CD4-positive, alpha-beta T cell treated with Interleukin-17A for 4 hours (primary cell): ENCODE measurements at places on chromosomes 16 and 17.

- DNase-seq, result no peak
Observed at GRCh38 chr16:12098429-12099310, 122.1 kb downstream of the SNX29 start.

- DNase-seq, result no peak
Observed at GRCh38 chr16:81604960-81605383, 160.4 kb downstream of the CMIP start.

DNA sequence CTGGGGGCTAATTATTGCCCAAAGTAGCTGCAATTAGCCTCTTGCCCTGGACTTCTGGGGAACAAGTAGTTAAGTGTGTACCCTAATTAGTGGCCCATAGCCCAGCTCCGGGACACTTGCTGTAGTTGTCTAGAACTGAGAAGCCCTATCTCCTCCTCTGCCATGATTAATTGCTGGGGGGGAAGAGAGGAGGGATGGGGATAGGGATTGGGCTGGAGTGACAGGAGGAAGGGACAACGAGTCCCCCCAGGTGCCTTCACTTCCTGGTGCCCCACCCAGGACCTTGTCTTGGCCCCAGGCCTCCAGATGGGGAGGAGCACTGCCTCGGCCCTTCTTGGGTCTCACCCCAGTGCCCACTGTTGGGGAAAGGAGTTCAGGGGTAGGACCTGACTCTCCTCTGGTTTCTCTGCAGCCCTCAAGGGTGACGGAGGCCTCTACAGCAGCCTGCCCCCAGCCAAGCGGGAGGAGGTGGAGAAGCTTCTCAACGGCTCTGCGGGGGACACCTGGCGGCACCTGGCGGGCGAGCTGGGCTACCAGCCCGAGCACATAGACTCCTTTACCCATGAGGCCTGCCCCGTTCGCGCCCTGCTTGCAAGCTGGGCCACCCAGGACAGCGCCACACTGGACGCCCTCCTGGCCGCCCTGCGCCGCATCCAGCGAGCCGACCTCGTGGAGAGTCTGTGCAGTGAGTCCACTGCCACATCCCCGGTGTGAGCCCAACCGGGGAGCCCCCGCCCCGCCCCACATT, 17.4 kb downstream of the NGFR start:
- no peak for DNase-seq

DNA sequence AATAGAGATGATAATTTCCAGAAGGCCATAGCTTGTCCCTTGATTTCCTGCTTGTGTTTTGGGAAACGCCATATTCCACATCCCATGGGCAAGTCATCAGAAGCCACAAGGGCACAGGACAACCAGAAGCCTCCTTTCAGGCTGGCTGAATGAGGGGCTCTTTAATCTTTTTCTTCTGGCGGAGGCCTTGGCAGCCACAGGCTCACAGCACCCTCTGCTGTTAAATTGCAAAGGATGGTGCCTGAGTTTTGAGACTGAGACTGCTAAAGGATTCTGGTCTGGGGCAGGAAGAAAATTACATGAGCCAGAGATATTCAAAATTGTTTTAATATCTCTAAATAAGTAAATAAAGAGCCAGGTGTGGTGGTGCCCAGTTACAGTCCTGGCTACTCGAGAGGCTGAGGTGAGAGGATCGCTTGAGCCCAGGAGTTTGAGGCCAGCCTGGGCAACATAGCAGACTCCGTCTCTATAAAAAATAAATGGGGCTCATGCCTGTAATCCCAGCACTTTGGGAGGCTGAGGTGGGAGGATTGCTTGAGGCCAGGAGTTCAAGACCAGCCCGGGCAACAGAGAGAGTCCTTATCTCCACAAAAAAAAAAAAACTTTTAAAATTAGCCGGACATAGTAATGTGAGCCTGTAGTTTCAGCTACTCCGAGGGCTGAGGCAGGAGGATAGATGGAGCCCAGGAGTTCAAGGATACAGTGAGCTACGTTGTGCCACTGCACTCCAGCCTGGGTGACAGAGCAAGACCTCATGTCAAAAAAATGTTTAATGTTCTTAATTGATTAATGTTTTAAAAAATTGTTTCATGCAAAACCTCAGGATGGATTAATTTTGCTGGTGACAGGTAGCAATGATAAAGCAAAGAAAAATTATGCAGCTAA, 26.3 kb downstream of the AARSD1 start:
- DNase-seq, result peak; percentile 4

DNA sequence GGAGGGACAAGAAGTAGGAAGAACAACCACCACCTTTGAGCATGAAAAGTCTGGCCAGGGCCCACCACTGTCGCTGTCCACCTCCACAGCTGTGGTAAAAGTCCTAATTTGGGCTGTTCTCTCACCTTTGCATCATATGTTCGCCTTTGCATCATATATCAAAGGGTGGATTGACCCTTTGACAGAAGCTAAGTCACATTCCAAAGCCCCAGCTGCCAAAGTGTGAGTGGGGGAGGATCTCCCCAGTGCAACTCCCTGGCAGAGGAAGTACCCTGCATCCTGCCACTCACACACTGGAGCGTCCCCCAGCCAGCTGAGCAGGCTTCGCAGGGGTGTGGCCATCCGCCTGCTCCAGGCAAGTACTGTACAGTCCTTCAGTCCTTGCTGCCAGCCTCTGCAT, 12.7 kb upstream of the SPECC1 start:
- DNase-seq, result peak; percentile 9

GRCh38 chr17:78358538-78359320, 1.1 kb downstream of the SOCS3 start:
- peak; percentile 43 for DNase-seq

DNA sequence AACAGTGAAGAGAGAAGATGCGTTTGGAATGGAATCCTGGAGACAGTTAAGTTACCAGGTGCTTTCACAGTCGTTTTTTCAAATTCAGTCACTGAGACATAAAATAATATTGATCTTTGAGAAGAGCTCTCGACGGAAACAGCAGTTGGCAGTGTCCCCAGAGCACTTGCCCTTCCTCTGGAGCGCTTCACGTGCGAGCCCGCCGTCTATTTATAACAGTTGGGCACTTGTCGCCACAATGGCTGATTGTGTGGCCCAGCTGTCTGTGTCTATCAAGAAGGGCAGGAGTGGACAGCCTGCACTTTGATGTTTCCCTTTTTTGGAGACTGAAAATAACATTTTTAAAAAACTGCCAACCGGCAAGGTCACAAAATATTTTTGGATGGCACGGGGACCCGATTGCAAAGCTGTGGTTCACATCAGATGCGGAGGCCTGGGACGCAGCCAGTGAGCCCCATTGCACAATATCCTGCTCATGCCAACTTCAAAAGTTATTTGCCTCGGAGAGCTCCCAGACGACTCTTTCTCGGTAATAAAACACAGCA, 62.9 kb downstream of the ADCY9 start:
- DNase-seq, result no peak

DNA sequence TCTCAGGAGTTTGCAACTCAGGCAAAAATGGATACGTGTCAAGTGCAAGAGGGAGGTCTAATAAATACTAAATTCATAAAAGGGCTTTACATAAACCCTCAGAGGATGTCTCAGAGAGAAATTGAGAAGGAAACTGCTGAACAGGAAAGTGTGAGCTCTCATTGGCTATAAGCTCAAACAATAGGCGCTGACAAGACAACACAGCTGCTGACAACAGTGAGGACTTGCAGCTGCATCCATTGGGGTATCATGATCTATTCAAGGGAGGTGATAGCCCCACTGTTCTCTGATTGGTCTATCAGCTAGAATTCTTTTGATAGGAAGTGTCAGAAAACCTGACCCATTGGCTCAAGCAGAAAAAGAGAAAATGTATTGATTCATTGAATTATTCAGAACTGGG, 187.2 kb downstream of the CBLN1 start:
- no peak for DNase-seq

GRCh38 chr17:82943339-82943738, 103.5 kb upstream of the ZNF750 start:
- no peak for DNase-seq

- peak; percentile 33 for DNase-seq
Observed at GRCh38 chr17:8857919-8858318, 9.6 kb downstream of the PIK3R6 start.

- DNase-seq, result no peak
Observed at GRCh38 chr16:86355531-86355930, 154.8 kb upstream of the FOXF1 start.

- peak; percentile 42 for DNase-seq
Observed at GRCh38 chr17:44314869-44315661, 6.7 kb downstream of the RUNDC3A start.

DNA sequence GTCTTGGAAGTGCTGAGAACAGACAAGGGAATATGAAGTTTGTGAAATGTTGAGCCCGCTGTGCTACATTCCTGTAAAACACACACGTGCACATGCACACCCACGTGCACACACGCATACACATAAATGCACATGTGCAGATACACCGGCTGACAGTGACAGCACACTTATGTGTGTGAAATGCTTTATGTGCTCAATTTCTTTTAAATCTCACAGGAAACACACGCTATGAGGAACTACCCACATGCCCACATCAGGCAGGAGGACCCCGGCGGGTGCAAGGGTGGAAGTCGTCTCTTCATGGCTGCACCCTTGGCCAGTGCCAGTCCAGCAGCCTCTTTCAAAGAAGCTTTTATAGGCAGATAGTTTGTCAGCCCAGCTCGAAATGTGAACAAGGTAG, 561 bp upstream of the WFDC1 start:
- DNase-seq, result no peak

- DNase-seq, result no peak
Observed at GRCh38 chr16:87493608-87494280, 920 bp upstream of the ZCCHC14 start.

GRCh38 chr17:52032454-52032853, 126.1 kb downstream of the CA10 start:
- DNase-seq, result no peak

GRCh38 chr16:66390346-66391108, 24.0 kb downstream of the CDH5 start:
- no peak for DNase-seq

GRCh38 chr17:67441052-67441895, 64.2 kb downstream of the PITPNC1 start:
- peak; percentile 88 for DNase-seq

- DNase-seq, result no peak
Observed at GRCh38 chr16:48546774-48547173, 63.2 kb downstream of the N4BP1 start.

- no peak for DNase-seq
Observed at GRCh38 chr17:178292-179065, 3.0 kb downstream of the DOC2B start.

GRCh38 chr17:40171750-40172149, 5.5 kb upstream of the RAPGEFL1 start:
- no peak for DNase-seq

DNA sequence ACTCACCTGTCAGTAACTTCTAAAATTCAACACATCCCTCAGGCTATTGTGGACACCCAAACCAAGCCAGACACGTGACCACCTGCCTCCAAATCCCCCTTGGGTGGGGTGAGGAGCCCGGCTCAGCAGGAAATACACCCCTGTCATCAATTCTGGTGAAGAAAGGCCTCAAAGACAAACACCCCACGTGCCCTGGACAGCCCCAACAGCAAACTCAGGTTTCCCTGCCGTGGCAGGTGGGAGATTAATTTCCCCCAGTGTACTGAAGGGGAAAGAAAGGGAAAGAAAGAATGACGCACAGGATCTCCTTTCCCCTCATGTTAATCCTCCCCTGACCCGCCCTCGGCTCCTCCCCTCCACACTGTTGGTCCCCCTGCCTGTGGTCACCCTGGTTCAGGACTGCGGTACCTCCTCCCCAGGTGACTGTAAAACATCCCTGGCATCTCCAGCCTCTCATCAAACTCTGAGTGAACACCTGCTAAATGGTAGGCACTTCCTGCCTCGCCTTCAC, 98.3 kb downstream of the ZNF423 start:
- no peak for DNase-seq

DNA sequence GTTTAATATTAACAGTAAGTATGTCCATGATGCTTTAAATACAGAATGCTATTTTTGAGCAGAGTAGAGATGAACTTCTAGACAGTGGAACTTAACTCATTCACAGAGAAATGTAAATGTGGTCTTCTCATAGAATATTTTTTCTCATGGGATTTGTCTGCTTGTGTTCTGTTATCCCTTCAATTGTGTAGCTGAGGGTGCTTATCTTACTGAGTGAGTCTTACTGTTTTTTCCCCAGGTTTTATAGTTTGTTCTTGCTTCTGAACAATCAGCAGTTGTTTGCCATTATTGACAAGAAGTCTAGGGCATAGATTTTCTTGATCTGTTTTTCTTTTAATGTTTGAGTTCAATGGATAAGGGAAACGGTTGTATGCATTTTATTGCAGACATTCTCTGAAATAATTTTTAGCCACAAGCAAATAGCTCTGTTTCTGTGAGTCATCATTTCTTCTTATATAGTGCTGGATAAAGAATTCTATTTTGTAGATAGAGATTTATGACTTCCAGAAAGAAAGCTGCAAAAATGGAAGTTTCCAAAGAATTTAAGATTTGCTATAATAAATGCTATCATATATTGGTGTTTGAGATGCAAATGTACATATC, 60.5 kb downstream of the NF1 start:
- DNase-seq, result no peak

DNA sequence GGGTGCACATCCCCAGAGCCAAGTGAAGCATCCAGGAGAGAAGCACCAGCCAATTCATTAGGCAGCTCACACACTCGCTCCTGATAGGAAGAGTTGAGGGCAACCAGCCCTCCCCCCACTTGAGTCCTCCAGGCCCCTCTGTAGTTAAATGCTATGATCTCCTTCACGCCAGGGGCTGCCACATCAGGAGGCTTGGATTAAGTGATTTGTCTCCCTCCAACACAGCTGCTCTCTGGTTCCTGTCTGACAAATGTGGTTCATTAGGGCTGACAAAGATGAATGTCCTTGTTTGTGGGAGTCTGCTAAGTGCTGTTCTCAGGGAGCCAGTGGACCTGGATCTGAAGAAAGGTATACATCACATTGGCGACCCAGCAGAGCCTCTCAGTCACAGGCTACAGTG, 94.5 kb upstream of the WSCD1 start:
- no peak for DNase-seq

- peak; percentile 88 for DNase-seq
Observed at GRCh38 chr16:3074860-3075522, 9.6 kb downstream of the IL32 start.

DNA sequence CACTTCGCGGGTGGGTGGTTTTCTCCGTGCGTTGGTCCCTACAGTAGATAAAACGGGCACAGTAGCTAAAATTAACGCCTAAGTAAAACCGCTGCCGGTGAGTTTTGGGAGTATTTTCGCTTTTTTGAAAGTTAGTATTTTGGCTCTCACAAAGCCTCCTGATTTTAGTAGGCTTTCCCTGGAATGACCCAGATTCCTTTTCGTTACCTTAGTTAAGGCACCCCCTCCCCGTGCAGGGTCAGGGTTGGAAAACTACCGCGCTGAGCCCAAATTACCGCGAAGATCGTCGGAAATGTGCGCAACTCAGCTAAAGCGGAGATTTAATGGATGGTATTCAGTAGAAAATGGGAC, 28.3 kb upstream of the ST6GALNAC1 start:
- no peak for DNase-seq

- no peak for DNase-seq
Observed at GRCh38 chr17:78224231-78225087, 7.0 kb upstream of the TMEM235 start.
